Activated T-cell treated with anti-CD3 and anti-CD28 coated beads, Interleukin-2, amount 50 U/mL, for 24 hours (primary cell): ENCODE measurements at places on chromosomes 4 and X.

- no peak for DNase-seq
These were observed 83.8 kb upstream of the HHIP start for GRCh38 chr4:144562019-144562705.

- DNase-seq, result no peak
These were observed 340.8 kb downstream of the ADGRL3 start for GRCh38 chr4:61540944-61541343.

DNA sequence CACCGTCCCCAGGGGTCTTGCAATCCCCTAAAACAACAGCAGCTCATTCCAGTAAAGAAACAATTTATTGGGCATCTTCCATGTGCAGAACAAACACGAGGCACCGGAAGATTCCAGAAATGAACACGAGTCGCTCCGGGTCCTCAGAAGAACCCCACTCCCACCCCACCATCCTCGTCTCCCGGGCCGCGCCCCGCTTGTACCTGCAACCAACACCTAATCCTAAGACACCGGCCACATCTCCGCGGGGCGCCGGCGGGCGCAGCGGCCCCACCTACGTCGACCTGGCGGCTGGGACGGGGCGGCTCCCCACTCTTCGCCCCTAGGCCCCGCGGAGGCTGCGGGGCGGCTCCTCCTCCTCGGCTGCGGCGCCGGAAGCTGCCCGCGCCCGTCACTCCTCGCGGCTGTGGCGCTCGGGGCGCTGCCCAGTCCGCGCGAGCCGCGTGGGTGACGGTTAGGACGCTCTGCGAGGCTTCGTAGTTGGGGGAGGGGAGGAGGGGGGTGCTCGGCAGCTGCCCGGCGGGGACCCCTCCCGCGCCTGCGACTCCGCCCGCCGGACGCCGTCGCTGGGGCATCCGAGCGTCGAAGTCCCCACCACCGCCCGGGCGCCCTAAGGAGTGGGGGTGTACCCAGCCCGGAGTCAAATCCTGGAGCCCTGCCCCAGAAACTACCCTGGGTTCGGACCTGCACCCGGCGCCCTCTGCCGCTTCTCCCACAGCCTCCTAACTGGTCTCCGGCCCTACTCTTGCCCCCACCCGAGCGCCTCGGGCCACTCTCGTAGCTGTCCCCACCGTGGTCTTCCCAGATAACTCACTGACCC is at the start of gene CCDC158:
CCDC158 (minus strand) TSS at position 380 of the 820 bp plus-strand sequence. CDS start 17,934 bp downstream, outside the sequence.
- DNase-seq, result peak; percentile 39

- no peak for DNase-seq
These were observed 51.4 kb downstream of the ENOX2 start for GRCh38 chrX:130851569-130851968.

GRCh38 chr4:57966987-57967760 is 857.0 kb upstream of the IGFBP7 start:
- DNase-seq, result no peak

GRCh38 chr4:141643557-141643956 is 7.2 kb downstream of the IL15 start:
- no peak for DNase-seq

DNA sequence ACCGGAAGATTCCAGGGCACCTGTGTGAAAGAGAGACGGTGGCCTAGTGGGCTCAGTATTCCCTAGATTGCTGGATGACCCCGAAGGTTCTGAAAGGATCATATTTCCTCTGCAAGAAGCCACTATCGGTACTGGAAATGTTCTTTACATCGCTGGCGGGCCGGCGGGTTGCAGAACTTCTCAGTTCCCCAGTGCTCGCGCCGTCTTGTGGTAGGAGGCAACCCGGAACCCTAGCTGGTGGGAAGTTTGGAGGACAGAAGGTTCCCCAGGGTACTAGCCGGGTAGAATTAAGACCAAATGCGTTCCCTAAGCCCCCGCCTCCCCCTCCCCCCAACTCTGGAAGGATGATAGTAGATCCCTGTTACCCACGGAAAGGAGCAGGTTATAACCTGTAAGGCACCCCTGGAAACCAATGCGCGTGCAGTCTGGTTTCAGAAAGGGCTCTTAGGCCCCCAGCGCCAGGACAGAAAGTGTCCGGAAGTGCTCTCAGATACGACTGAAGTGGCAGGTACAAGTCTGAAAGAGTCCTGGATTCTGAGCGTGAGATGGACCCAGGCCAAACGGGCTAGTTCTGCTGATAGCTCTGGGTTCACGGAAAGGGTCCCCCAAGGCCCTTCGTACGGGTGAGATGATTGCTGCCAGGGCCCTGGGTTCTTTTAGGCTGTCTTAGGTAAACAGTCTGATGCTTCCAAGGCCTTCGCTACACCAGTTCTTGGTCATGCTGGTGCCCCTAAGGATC is 61.7 kb upstream of the DCAF8L1 start:
- DNase-seq, result no peak

GRCh38 chr4:19119904-19120560 is 1098.5 kb upstream of the LCORL start:
- no peak for DNase-seq

DNA sequence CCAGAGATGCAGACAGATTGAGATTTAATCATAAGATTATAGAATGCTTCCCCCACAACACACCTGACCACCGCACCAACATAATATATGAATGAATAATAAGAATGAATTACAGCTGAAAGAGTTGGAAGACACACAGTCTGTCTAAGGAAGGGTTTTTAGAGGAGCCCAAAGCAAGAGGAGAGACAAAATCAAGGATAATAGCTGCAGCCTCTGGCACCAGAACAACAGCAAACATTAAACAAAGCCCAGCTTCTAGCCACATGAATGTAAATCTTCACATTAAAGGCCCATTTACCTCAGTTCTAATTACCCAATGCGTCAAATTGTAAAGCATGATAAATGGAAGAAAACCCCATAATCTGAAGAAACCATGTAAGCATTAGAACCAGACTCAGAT is 133.9 kb downstream of the SPCS3 start:
- no peak for DNase-seq

- DNase-seq, result no peak
These were observed at the start of gene GRIA3 for GRCh38 chrX:123184219-123184865. Gene GRIA3 (plus strand): TSS chrX:123184278. CDS start chrX:123184536, 258 bp downstream.

- no peak for DNase-seq
These were observed 451.3 kb downstream of the TLL1 start for GRCh38 chr4:166324321-166324720.

DNA sequence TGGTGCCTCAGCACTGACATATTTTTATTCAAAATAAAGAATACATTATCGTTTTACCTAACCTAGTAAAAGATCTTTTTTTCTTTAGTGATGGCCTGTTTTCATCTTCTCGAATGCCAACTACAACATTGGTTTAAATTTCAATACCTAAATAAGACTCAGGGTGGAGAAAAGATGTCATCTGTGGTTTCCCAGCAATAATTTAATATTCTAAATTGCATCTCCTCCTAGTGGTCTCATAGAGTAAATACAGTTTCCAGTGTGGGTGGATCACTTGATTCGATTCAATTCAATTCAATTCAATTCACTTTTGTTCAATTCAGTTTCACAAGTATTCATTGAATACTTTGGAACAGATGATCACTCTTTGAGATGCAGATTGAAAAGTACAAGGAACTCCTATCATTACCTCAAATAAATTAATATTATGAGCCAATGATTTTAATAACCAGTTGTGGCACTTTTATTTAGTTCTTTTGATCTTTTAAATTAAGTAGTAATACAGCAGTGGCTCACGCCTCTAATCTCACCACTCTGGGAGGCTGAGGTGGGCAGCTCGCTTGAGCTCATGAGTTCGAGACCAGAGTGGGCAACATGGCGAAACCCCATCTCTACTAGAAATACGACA is 427.2 kb downstream of the FAT4 start:
- DNase-seq, result no peak

- DNase-seq, result no peak
These were observed 366.7 kb downstream of the PCDH7 start for GRCh38 chr4:31086756-31087330.

- DNase-seq, result no peak
These were observed 419.5 kb downstream of the HNRNPD start for GRCh38 chr4:81954271-81954670.

DNA sequence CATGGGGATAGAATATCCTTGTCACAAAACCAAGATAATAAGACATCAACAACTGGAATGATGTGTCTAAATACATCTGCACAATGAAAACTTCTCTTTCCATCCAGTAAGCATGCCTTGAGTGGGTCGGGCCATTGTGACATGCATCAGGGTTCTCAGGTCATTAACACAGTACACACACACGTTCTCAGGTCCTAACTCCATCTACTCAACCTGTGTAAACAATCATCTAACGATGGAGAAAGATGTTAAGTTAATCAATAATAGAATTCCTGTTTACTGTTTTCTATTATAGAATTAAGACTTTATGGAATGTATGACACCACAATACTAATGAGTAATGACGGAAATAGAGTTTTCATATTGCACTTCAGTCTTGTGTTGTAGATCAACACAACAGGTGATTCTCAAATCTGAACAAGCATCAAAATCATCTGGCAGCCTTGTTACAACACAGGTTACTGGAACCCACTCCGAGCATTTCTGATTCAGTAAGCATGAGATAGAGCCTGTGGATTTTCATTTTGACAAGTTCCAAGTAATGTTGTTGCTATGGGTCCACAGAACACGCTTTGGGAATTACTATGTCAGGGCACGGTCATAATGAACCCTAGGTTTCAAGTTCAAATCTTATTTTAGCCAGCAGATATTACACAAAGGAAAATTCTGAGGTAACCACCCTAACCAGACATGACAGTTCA is 315.8 kb upstream of the TEX13C start:
- DNase-seq, result no peak

GRCh38 chrX:53223955-53224859 is 800 bp downstream of the KDM5C start:
- DNase-seq, result no peak

- DNase-seq, result no peak
These were observed 51.6 kb downstream of the MAML3 start for GRCh38 chr4:140102421-140102820.

DNA sequence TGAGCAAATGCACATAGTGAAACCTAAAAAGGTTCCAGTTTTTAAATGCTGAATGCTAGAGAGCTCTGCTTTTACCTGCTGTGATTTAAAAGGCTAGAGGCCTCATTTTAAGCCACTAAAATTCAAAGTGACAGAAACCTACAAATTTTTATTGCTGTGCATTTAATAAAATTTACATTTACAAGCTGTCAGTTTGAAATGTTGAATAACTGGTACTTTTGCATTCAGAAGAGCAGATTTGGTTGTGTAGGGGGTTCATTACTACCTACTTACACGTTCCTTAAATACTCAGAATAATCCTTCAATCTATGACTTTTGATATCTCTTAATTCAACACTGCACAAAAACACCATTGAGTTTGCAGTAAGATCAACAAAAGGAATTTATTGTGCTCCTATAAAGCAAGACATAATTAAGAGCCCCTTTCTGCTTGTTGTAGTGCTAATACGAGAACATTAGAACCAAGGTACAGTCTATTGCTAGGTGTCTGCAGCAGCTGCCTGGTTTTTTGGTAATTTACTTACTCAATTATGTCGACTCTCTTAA is 27.9 kb downstream of the NKX3-2 start:
- no peak for DNase-seq

- DNase-seq, result peak; percentile 81
These were observed 1.8 kb downstream of the MAML3 start for GRCh38 chr4:140152013-140152703.

DNA sequence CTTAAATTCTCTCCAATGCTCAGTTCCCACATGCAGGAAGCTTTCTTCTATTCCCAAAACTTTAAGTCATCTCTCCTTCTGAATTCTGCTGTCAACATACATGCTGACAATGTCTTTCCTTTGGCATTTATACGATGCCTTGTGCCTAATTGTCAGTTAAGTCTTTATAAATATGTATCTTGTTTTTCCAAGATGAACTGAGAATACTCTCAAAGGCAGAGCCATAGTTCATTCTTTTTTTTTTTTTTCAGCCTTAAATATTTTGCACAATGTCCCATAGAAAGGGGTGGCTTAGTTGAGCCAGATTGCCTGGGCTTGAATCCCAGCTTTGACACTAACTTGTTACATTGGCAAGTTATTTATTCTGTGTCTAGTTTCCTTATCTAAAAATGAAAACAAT is 210.6 kb downstream of the QDPR start:
- DNase-seq, result no peak

GRCh38 chr4:81896936-81897335 is 425.2 kb upstream of the RASGEF1B start:
- no peak for DNase-seq
